Right renal pelvis (tissue), 4 donors: ENCODE measurements at places on chromosomes 3 and 15. TPM values are rescaled to one million over a fixed set of nuclear protein-coding genes. Genes with fewer than 3 reads are reported as not detected.
A peak's percentile ranks its signal among the peaks of the same experiment; 100 is the strongest.

Gene PLS1
- 30.6 TPM for polyA plus RNA-seq

Gene MEGF11
- 2.4 TPM for polyA plus RNA-seq

GRCh38 chr15:91099616-91099994, 452 bp upstream of the SV2B start:
- DNase-seq, result no peak

GRCh38 chr15:83462026-83462425, 14.9 kb downstream of the SH3GL3 start:
- DNase-seq, result no peak

DNA sequence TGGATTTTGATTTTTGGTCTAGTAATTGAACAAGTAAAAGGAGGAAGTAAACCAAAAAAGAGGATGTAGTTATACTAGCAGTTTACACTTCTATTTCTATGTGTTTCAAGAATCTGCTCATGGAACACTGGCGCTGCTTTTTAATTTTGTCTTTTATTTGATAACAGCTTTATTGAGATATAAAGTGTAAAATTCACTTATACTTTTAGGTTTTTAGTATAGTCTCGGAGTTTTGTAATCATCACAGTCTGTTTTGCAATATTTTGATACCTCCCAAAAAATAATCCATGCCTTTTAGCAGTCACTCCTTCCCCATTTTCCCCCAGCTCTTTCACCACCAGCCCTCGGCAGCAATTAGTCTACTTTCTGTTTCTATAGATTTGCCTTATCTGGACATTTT, 18.0 kb downstream of the UBE2E2 start:
- DNase-seq, result no peak

DNA sequence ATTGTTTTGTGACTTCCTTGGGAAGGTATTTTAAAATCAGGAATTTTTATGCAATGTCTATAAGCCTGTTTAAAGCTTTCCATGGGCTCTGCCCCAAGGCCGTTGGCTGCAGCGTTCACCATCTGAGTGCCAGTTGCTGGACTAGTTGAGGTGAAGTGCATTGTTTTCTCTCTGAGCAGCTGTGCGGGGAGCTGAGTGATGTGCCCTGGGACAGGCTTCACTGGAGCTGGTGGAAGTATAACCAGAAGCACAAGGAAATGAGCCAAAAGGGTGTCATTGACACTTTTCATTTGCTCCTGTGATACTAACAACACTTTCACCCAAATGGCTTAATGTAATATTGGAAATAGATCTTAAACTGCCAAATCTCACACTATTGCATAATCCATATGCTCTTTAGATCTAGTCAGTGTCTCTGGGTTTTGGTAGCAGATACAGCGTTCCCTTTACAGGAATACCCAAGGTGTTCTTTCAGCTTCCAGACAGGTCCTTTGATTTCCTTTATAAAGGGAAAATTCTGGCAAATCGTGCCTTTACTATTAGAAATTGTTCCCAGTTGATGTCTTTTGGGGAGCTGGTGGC, 29.2 kb downstream of the APH1B start:
- DNase-seq, result no peak

DNA sequence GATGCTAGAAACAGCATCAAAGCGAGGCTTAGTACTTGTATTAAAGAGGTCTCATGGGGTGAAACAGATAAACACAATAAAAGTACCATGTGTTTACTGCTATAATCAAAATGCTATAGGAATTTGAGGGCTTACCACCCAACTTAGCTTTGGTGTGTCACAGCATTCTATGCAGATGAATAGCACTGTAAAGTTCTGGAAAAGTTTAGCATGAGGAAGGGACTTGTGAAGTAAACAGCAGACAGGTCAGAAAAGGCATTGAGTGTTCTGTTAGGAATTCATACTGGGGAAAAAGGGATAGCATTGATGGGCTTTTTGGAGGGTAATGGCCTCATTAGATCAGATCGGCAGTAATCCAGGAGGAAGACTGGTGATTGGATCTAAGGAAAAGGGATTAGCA, 505.3 kb downstream of the NLGN1 start:
- DNase-seq, result no peak

- peak; percentile 56 for DNase-seq
Observed at GRCh38 chr3:30199096-30199759, 407.2 kb upstream of the TGFBR2 start.
